Memory B cell (primary cell): ENCODE measurements at places on chromosomes 5 and 9.

GRCh38 chr5:179564526-179564925 lies 14.2 kb downstream of the RUFY1 start:
- no peak for DNase-seq

- no peak for DNase-seq
Measured at GRCh38 chr9:78213712-78214111, 22.2 kb upstream of the CEP78 start.

DNA sequence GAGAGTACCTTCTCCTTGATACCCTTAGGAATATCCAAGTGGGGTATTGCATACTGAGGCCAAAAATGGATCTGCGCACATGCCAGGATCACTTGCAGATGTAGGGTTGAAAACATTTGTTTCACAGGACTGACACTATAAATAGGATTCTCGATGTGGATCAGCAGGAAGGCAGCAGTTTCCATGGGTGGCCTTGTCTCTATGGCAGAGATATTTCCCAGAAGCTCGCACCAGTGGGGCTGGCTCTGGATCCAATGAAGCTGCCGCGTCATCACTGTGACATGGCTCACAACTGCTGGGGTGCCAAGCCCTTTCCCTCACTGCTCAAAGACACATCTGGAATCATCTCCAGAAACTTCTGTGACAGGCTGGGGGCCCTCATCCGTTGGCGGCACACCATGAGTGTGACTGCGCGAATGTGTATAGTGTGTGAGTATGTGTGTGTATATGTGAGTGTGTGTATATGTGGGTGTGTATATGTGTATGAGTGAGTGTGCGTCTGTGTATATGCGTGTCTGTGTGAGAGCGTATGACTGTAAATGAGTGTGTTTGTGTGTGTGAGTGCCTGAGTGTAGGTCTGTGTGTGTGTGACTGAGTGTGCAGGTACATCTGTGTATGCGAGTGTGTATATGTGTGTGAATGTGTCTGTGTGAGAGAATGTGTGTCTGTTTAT lies 182.5 kb downstream of the GAS1 start:
- no peak for DNase-seq

GRCh38 chr9:79257790-79258351 lies 313.9 kb upstream of the TLE4 start:
- no peak for DNase-seq

DNA sequence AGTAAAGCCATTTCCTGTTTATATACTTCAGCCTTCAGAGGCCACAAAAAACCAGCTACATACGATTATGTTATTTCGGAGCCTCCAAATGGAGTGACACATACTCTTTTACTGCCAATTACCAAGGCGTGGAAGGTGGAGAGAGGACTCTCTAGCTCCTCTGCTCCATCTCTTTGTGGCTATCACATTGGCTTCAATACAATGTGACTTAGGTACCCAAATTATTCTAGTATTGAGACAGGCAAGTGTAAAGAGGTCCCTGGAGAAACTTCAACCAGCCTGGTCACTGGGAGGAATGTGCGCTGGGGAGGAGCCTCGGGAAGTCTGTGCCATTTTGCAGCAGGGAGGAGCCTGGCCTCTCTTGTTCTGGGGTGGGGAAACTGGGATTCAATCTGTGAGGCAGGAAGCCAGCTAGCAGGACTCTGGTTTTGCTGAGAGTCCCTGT lies 85.8 kb upstream of the TAS2R1 start:
- DNase-seq = no peak

DNA sequence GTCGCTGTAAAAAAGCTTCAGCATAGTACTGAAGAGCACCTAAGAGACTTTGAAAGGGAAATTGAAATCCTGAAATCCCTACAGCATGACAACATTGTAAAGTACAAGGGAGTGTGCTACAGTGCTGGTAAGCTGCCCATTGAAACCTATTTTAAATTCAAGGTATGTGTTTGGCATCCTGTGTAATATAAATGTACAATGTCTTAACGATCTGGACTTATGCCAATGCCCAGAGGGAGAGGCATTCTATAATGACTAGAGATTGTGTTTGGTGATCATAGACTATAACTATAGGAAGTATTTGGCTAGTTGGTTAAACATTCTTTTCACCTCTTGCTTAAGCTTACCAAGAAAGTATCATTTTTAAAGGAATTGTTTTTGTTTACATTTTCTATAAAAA lies 95.7 kb downstream of the INSL6 start:
- DNase-seq = no peak

GRCh38 chr5:148559461-148559860 lies 94.9 kb downstream of the HTR4 start:
- DNase-seq = no peak

DNA sequence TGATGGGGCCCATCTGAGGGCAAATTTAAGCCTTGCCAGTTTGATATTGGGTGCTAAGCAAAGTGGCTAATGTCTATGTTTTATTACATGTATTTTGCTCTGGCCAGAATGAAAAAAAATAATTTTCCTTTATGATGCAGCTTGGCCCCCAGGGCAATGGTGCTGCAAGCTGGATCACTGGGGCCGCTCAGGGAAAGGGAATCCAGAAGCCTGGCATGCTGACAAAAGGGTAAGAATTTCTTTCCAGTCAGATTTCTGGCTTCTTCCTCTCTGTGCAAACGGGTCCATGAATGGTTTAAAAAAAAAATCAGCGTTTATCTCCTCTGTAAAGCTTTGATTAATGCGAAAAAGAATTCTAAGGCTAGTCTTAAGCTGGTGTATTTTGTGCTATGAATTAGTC lies 138.4 kb downstream of the MAPKAP1 start:
- DNase-seq = no peak

GRCh38 chr5:133370904-133371303 lies 241.4 kb downstream of the FSTL4 start:
- DNase-seq = no peak
